ENCODE measurements at places on chromosomes 1 and 21.

GRCh38 chr1:43565600-43566360 is 35.1 kb downstream of the PTPRF start:
- DNase-seq: peak; percentile 77

DNA sequence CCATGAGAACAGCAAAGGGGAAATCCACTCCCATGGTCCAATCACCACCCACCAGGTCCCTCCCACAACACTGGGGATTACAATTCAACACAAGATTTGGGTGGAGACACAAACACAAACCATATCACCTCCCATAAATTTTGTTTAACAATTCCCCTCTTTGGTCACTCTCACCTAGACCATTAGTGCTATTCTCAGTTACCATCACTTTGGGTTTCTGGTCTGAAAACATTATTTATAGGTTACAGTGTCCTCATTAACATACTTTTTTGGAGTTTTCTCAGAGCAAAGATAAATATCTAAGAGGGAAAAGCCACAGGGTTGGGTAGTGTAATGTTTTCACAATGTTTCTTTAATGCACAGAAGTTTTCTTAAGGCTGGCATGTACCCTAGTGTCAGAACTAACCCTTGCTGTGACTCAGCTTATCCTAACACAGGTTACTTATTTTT is 47.7 kb upstream of the DNAH14 start:
- no peak for DNase-seq

DNA sequence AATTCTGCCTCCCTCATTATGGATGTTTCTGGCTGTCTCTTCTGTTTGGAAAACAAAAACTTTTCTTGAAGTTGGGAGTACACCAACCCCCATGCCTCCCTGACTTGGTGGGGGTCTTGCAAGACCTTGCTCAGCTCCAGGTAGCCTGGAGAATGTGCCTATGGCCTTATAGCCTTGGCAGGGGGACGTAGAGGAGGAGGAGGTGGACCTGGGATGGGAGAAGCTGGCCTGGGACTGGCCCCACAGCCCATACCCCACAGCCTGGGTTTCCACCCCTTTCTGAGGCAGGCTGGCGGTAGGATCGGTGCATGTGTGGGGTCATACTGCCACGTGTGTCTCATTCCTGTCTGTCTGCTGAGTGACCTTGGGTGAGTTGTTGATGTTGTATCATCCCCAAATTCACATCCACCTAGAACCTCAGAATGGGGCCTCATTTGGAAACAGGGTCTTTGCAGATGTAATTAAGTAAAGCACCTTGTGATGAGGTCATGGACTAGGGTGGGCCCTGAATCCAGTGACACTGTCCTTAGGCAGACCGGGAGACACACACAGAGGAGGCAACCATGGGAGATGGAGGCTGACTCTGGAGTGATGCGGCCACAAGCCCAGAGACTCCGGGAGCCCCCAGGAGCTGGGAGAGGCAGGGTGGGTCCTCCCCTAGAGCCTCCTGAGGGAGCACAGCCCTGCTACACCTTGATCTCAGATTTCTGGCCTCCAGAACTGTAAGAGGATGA is 18.5 kb downstream of the OBSCN start:
- peak; percentile 22 for DNase-seq

DNA sequence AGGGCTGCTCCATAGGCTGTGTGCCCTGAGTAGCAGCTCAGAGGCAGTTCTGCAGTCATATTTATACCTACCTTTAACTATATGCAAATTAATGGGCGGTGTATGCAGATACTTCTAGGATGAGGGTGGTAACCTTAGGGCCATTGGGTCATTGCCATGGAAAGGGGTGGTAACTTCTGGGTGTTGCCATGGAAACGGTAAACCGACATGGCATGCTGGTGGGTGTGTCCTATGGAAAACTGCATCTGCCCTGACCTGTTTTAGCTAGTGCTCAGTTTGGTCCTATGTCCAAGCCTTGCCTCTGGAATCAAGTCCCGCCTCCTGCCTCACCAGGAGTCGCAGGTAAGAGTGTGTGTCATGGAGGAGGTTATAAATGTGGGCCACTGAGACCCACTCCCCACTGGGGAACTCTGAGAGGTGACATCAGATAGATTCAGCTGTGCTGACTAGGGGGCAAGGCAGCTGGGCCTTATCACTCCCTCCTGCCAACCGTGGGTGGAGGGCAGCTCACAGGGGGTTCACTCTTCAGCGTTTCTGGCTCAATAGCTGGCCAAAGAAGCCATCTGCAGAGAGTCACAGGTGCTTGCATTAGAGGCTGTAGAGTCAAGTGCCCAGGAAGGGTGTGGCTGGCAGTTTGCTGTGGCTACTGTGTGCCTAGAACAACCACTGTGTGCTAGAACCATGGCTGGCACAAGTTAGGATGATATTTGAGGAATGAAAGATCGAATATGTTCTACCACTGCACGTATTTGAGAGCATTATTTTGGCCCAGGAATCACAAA is 19.0 kb downstream of the BACE2 start:
- peak; percentile 58 for DNase-seq

Measured in islet precursor cell (in vitro differentiated cells).